Small intestine (tissue), 16 donors: ENCODE measurements at places on chromosomes 5 and 9.

DNA sequence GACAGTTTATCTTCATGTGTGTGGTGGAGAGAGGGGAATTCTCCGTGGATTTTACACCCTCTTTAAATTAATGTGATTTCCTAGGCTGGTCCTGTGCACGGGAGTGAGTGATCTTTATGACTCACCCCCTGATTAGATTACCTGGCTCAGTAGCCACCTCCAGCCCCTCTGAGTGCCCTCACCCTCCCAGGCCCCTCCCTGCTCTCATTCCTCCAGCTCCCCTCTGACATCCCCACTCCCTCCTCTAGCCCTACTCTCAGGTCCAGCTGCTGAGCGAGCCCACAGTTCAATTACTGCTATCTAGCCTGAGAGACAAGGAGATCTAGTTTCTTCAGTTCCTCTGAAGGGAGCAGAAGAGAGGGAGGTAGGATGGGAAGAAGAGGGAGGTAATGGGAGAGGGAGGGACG, 61.8 kb upstream of the ARAP3 start:
- no peak for DNase-seq

- DNase-seq: no peak
Observed at GRCh38 chr5:93096561-93096960, 484.5 kb downstream of the NR2F1-AS1 start.

DNA sequence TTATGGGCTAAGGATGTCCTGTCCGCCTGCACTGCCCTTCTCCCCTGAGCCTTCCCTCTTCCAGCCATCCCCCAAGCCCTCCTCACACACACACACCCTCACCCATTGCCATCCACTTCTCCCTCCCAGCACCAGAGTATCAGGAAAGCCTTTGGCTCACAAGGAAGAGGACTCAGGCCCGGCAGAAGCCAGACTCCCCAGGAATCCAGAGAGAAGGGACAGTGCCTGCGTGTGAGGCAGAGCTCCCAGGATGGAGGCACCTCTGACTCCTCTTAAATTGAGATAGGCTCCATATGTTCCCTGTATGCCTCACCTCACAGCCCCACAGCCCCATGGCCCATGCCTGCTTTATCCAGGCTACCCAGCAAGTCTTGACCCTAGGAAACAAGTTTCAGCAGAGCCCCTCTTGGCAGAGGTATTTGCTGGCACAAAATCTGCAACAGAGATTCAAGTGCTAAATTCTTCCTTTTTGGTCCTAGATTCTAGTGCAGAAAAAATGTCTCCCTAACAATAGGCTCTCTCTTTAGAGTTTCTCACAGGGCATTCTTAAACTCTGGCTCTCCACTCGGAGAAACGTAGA, 761 bp downstream of the IL17B start:
- no peak for DNase-seq

GRCh38 chr9:80842389-80842788, 847.0 kb downstream of the TLE1 start:
- DNase-seq: no peak

DNA sequence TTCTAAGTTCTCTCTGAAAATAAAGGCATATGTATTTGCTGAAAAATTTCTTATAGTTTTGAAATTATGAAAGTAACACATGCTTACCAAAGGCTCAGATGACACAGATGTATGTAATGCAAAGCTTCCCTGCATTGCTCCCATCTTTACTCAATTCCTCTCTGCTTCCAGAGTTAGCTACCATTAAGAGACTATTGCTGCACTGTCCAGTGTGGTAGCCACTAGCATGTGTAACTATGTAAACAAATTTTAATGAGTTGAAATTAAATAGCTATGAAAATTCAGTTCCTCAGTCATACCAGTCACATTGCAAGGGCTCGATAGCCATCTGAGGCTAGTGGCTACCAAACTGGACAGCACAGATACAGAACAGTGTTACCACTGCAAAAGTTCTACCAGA, 17.9 kb downstream of the FRMD3 start:
- DNase-seq: no peak

DNA sequence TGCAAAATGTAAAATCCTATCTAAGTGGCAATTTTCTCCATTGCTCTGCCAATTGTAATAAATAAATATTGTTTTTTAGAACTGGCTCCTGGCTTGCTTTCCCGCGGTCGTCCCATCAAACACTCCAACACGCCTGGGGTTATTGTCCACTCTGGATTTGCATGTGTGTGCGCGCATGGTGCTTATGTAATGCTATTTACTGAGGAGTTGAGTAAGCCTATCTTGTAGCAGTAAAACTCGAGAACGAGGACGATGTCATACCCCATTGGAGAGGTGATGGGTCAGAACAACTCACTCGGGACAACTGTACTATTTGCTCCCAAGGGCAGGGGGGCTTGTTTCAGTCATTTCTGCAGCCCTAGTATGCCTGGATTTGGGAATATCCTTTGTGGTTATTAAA, 220.9 kb downstream of the PAX5 start:
- DNase-seq: no peak

GRCh38 chr9:126703002-126703865, 89.5 kb downstream of the LMX1B start:
- DNase-seq: no peak

- no peak for DNase-seq
Observed at GRCh38 chr5:58274191-58274590, 185.7 kb downstream of the PLK2 start.

DNA sequence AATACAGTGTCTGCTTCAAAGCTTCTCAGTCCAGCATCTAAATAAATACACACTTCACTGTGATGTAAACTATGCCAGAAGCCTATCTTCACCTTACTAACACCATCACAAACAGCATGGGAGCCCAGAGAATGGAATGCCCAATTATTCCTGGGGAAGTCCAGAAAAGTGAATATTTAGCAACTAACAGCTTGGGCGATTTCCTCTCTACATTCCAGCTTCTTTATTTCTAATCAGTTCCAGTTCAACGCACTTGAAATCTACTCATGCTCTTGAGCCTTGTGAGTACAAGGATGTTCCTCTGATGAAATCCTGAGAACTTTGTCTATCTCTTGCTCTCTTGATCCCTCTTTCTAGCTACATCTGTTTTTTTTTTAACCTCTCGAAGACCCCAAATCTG, 100.4 kb upstream of the C9orf72 start:
- DNase-seq: no peak

- DNase-seq: no peak
Observed at GRCh38 chr5:60538426-60538825, 161.5 kb downstream of the DEPDC1B start.

- no peak for DNase-seq
Observed at GRCh38 chr9:29212397-29213387, 1639.4 kb upstream of the C9orf72 start.

- DNase-seq: no peak
Observed at GRCh38 chr5:40383749-40384651, 295.7 kb upstream of the PTGER4 start.

- DNase-seq: no peak
Observed at GRCh38 chr9:18405240-18405639, 68.7 kb upstream of the ADAMTSL1 start.

DNA sequence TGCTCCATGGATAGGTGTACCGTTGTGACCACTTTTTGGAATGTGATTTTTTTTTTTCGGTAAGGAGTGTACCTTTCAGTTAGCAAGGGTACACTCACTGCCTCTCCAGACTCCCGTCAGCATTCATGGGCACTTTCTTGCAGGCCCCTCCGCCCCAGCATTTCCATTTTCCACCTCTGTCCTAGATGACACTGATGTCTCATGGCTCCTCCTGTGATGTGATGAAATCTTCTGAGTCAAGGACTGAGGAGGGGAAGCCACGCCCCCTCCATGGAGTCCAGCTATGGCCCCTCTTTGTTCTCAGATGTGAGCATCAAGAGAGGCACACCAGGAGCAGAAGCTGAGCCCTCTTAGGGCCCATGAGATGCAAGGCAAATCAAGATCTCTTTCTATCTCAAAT, 61.8 kb downstream of the CTSL start:
- DNase-seq: no peak

DNA sequence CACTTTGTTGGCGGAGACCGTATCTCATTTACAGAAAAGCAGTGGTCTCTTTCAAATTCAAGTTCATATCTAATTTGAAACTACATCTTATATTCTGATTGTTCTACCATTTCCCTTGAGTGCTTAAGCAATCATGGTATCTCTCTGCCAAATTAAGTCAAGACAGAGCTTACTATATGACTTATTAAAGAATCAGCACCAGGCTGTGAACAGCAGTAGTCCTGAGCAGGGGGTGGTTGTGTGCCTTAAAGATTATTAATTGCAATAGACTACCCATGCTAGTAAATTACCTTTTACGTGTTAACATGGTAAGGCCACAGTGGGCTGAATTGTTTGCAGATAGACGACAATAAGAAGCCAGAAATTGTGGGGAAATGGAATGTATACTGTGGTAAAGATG, 21.5 kb downstream of the SNCAIP start:
- DNase-seq: no peak

- no peak for DNase-seq
Observed at GRCh38 chr9:124308606-124309491, 51.1 kb downstream of the NEK6 start.

DNA sequence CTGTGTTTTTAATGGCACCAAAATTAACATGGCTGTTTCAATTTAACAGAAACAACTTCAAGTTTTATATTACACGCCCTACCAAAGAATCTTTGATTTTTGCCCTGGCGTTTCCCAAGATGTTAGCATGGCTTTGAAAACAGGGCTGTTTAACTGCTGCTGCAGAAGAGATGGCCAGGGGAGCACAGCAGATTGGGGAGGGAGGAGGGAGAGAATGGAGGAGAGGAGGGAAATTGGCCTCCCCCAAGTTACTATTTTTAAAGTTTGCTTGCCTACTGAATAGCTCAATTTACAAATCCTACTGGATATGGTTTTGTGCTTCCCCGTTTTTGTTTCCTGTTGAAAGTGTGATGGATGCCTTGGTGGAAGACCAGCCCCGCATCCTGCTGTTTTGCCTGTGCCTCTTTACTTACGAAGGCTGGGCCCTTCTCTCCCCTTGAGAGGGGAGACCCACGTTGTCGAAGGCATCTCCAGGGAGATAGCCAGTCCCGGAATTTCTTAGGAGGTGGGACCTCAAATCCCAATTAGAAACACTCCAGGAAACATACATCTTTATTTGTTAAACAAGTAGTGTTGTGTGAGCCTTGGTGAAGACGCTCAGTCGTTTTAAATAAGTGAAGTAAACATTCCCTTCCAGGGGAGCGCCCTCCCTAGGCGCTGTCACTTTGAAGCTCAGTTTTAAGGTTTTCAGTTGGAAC, 98.6 kb downstream of the AOPEP start:
- DNase-seq: no peak

DNA sequence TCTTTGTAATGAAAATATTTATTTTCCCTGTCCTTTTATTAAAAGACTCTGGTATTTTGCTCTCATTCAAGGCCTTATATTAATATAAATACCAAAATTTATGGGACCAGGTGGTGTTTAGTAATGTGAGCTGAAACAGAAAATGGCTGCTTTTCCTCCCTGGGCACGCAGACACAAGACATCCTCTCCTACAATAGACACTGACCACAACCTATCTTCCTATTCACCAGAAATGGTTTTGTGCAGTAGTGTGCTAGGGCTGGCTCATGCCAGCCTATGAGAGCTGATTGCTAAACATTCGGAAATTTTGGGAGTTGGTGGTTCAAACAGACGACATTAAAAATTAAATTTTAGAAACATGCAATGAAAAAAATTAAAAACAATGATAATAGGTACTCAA, 338.2 kb downstream of the BNC2 start:
- DNase-seq: no peak

- no peak for DNase-seq
Observed at GRCh38 chr9:99353408-99353807, 131.3 kb downstream of the SEC61B start.

- DNase-seq: no peak
Observed at GRCh38 chr9:23707249-23707648, 118.8 kb downstream of the ELAVL2 start.

- no peak for DNase-seq
Observed at GRCh38 chr9:103928442-103928841, 165.7 kb upstream of the SMC2 start.

DNA sequence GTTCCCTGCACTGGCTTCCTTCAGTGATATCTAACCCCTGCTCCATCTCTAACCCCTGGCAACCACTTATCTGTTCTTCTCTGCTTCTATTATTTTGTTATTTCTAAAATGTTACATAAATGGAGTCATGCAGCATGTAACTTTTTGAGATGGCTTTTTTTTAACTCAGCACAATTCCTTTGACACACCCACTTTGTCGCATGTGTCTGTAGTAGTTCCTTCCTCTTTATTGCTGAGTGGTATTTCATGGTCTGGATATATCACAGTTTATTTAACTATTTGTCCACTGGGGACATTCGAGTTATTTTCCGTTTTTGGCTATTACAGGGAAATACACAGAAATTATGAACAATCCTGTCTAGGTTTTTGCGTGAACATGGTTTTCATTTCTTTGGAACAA, 200.2 kb downstream of the TRIO start:
- DNase-seq: no peak

- no peak for DNase-seq
Observed at GRCh38 chr5:123907349-123907748, 395.4 kb downstream of the CSNK1G3 start.

DNA sequence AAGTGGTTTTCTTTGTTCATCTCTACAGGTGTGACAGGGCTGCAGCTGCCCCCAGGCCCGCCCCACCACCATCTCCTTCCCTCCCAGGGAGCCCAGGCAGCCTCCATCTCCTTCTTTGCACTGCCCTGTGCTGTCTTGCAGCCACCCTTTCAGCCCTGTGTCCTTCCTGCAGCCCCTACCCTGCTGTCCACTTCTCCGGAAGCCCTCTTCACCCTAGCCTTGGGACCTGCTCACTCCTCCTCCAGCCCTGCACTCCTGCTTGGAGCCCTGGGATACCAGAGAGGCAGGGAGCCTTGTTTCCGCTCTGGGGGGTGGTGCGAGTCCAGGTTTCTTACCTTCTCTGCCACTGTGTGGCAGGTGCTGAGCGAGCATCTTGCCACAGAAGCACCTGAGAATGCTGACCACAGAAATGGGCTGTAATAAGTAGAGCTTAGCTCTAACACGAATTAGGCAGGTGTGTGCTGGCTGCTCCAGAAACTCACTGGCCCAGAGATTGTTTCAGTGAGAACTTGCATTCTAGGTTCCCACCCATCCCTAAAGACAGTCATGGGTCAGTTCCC, 51.3 kb upstream of the GADD45G start:
- no peak for DNase-seq

DNA sequence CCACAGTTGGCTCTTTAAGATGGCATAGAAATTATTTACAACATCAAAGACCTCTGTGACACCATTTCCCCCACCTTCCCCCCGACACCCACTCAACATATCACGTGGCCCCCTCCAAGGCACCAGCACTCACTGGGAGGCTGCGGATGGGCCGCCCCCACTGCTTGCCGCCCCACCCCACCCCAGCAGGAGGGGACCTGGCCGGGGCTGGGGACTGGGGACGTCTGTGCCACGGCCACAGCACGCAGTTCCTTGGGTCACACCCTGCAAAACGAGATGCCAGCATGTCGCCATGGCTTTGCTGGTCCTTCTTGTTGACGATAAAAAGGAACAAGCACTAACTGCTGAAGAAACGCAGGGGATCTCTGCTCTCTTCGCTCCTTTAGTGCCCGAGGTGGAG, 257.4 kb upstream of the NFIL3 start:
- DNase-seq: no peak
